Fibroblast of skin of left biceps (primary cell): ENCODE measurements at places on chromosomes 11 and 22.

DNA sequence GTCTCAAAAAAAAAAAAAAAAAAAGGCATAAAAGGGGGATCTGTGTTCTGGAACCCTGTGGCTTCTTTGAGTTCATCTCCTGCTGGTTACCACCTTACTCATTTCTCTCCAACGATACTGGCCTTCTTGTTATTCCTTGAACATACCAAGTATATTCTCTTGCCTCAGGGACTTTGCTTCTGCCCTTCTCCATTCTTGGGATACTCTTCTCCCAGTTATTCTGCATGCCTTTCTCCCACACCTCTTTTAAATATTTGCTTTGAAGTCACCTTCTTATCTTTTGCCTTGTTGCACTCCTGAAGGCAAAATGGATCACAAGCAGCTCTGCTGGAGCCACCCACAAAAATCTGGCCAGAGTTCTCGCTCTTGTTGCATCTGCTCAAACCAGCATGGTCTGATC, 76.0 kb upstream of the RRM1 start:
- no peak for DNase-seq

DNA sequence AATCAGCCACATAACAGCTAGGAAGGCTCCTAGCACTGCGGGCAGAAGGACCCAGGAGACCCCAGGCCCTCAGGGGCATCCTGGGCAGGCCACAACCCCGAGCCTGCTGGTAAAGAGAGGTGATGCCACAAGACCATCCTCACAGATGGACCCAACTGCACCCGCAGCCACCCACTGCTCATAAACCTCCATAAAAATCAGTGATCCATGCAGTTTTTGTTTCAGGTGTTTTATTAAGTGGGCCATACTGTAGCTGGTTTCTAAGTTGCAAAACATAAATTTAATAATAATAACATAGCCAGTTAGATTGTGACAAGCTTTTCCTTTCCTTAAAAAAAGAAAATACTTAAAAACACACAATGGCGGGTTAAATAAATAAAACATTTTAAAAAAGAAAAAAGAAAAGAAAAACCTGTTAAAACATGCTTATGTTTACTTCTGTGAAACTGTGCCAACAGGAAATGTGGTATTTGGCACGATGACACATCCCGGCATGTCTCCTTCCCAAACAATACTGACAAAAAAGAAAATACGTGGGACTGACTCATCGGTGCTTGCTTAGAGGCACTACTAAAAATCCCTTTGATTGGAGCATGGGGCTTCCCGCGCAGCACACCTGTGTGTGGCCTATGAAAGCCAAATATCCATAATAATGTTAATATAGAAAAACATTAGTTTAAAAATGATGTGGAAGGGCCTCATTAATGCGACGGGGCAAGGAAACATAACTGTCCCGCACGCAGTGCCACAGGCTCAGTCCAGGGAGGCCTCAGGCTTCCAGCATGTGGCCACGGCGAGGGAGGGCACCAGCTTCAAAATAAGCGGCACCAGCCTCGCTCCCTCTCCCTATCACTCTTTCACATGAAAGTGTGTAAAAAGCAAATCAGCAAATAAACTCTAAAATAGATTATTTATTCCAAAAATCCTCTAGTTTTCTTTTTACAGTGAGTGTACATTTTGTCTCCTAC, 47.5 kb upstream of the SCUBE2 start:
- DNase-seq: peak; percentile 36

GRCh38 chr11:13486926-13487660, 8.7 kb downstream of the PTH start:
- no peak for DNase-seq

DNA sequence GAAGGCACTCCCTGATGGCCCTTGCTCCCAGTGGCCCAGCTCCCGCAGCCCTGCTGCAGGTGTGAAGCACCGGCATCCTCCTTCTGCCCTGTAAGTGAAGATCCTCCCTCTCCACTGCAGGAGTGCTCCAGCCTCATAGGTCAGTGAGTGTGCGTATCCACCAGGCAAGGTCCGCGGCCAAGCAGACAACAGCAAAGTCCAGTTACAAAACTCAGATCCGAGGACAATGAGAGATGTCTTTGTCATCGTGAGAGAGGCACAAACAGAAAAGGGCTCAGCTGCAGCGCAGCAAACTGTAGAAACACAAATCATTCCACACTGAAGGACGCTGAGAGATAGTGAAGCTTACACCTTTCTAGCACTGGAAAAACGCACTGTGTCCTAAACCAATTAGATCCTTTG, 46.1 kb downstream of the MYH9 start:
- no peak for DNase-seq

GRCh38 chr22:45438336-45438735, 24.8 kb downstream of the RIBC2 start:
- DNase-seq: no peak

DNA sequence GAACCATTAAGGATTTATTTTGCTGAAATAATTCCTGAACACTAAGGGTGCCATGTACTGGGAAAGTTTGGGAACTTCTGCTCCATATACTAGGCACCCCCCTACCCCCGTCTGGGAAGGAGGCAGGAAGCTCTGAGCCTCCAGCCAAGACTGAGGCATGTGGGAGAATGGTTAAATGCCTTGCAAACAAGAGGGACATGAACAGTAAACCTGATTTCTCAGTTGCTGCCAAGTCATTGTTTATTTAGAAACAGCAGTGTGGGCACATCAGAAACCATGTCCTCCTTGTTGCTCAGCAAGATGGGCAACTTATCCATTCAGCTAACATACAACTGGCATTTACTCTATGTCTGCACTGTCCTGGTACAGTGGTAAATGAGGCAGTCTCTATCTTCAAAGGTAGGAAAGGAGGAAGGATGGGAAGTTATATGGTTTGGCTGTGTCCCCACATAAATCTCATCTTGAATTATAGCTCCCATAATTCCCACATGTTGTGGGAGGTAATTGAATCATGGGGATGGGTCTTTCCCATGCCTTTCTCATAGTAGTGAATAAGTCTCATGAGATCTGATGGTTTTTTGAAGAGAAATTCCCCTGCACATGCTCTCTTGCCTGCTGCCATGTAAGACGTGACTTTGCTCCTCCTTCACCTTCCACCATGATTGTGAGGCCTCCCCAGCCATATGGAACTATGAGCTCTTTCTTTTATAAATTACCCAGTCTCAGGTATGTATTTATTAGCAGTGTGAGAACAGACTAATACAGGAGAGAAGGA, 459.1 kb downstream of the MIAT start:
- no peak for DNase-seq

DNA sequence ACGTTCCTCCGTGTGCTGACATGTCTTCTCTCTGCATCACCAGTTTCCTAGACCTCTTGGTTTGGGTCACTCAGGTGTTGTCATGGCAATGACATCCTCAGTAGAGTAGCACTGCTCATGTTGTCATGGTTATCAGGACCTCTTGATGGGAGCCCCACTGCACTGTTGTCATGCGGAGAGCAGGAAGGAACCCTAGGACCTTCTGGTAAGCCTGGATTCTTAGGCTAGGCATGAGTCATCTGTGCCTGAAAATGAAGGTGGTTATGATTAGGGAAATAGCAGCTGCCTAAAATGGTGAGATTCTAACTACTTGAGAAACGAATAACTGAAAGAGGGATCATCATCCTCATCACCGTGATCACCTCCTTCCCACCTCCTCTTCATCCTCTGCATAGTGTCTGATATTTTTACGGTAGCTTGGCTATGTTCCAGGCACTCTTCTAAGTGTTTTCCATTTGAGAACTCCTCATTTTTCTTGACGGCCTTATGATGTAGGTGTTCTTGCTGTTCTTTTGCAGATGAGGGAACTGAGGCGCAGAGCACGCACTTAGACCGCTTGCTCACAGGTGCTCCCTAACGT, 858.4 kb downstream of the NTM start:
- DNase-seq: no peak

DNA sequence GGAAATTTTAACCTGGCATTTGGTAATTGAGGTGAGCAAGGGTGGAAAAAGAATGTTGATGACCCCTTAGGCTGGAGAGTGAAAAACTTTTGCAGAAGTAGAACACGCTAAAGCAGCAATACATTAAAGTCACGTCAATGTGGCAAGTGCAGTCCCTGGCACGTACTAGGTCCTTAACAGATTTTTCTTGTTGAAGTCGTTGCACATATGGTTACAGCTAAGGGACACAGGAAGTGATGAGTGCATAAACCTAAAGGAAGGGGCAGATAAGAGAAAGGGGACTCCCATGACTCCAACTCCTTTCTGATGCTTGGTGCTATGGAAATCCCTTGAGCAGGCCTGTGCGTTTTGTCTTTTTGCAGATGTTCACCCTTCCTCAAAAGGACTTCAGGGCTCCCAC, 1.2 kb downstream of the ACCS start:
- no peak for DNase-seq

- DNase-seq: no peak
Observed at GRCh38 chr22:36966851-36967540, 52.3 kb downstream of the TST start.

- no peak for DNase-seq
Observed at GRCh38 chr22:48334971-48335370, 1492.7 kb downstream of the BRD1 start.

DNA sequence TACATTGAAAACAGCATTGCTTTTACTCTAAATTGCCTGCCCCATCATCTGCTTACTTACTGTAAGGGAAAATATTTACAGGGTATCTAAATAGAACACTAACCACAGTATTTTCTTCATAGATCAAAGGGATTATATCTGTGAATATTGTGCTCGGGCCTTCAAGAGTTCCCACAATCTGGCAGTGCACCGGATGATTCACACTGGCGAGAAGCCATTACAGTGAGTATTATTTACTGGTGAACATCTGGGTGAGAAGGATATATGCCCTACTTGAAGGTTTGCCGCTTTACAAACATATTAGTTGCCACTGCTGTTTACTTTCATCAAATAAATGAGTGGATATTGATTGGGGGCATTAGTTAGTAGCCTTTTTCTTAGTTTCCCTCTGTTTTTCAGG, 5.9 kb upstream of the CNTF start:
- peak; percentile 70 for DNase-seq

DNA sequence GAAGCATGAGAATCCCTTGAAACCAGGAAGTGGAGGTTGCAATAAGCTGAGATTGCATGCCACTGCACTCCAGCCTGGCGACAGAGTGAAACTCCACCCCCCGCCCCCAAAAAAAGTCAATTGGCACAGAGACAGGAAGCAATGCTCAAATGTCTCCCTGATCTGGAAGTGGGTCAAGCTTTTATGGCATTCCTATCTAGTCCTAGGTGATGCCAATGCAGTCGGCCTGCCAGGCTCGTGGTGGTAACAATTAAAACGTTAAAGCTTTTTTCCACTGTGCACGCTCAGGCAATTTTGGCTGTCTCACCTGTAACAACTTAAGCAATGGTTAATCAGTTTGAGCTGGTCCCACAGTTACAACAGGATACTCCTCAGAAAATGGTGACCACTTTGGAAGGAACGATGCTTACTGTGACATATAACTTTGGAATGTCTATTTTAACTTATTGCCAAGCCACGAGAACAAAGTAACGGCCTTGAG, 18.9 kb upstream of the PISD start:
- DNase-seq: peak; percentile 49
